Amygdala (tissue), 56 donors: ENCODE measurements at places on chromosomes 4 and X.

DNA sequence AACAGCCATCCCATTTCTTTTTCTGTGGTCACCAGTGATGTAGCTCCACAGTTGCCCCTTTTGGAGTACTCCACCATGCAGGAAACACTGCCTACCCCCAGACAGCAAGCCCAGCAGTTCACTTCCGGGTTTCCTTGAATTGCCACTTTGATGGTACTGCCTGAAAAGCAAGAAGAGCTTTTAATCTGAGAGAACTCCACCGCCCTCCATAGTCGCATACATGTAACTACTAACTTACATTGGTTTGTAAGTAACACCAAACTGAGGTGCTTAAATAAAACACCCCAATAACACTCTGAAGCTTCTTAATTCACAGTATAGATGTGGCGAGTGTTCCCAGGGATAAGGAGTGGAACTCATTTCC, 53.6 kb upstream of the HPSE start:
- no peak for DNase-seq

GRCh38 chr4:78297116-78297800, 240.1 kb downstream of the FRAS1 start:
- DNase-seq, result no peak

DNA sequence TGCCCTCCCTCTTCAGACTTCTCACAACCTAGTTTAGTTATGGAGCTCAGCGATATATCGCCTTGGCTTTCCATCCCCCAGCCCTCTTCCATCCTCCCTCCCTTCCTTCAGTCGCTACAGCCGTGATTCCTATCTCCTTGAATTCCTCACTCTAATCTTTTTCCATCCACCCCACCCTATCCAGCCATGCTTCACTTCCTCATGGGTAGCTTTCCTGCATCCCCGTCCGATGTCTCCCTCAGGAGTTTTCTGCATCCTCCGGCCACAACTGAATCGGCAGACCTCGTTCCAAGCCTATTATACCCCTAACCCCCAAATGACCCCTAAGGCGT, 456 bp downstream of the SNX12 start:
- DNase-seq, result no peak

- DNase-seq, result no peak
Measured at GRCh38 chrX:11111947-11112346, 815 bp downstream of the HCCS start.

DNA sequence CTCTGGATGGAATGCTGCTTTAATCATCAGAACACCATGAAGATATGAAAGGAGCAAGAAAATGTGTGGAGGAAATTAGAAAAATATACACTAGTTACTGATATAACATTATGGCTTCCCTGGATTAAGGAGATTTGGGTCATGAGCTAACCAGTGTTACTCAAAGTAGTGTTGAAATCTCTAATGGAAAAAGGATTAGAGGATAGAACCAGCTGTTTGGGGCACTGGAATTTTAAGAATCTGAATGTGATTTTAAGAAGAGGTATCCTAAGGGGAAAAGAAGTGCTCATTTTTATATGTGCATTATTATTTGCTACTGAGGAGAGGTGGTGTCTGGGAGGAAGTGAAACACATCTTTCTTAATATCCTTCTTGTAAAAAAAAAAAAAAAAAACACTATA, 164.1 kb upstream of the PPARGC1A start:
- no peak for DNase-seq

GRCh38 chrX:153779891-153780677, 757 bp upstream of the SRPK3 start:
- no peak for DNase-seq

- no peak for DNase-seq
Measured at GRCh38 chr4:84952004-84952403, 14.5 kb downstream of the WDFY3 start.

DNA sequence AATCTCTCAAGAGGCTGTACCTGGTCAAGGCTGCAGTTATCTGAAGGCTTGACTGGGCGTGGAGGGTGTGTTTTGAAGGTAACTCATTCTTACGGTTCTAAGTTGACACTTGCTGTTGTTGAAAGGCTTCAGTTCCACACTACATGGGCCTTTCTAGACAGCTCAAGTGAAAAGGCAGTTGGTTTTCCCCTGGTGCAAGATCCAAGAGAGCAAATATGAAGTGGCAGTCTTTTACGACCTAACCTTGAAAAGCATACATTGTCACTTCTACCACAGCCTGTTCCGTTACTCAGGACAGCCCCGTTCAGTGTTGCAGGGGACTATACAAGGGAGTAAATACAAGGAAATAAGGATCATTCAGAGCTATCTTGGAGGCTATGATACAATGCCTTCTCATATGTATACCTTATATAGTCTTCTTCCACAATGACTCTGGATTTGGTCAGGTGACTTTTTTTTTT, 46.2 kb downstream of the PDS5A start:
- no peak for DNase-seq

GRCh38 chr4:40600850-40601249, 28.8 kb downstream of the RBM47 start:
- no peak for DNase-seq

- DNase-seq, result no peak
Measured at GRCh38 chr4:84792366-84793301, 173.9 kb downstream of the WDFY3 start.

DNA sequence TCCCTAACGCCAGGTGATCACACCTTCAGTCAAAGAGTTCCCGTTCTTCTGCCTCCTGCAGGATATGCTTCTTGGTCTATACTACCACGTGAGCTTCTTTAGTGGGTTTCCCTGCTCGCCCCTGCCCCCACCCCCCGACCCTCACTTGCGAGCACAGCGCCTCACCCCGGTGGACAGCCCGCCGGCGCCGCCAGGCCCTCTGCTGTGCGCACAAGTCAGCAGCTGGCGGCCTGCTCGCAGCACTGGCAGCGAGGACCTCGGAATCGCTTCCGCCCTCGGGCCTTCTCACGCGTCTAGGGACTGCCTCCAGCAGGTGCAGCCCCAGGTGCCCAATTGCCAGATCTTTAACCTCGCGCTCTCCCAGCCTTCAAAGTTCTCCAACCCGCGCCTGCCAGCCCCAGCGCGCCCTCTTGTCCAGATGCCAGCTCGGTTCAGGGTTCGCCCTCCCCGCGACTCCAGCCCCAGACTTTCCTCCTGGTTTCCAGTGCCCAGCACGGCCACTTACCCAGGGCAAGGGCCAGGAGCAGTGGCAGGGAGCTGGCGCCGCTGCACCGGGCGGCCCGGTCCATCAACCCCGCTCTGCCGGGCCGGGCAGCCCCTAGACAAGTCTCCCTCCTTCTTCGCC, 454 bp downstream of the BTC start:
- DNase-seq, result no peak

- no peak for DNase-seq
Measured at GRCh38 chr4:79014230-79014629, 75.0 kb upstream of the PAQR3 start.

- DNase-seq, result no peak
Measured at GRCh38 chrX:152635941-152636340, 1.8 kb upstream of the GABRQ start.

DNA sequence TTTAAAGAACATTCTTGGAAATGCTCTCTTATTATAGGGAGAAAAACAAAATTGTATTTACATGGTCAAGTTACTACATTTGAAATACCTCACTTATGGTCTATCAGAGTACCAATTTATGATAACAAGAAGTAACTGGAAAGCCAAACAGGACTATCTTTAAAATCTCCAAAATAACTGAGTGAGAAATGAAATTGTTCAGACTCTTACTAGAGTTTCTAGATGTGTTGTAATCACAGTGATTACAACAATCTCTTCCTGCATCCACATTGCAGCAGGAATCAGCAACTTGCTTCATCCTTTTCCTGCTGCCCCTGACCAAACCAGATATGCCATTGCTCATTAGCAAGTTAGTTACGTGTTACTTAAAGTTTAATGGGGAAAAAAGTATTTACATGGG, 245.2 kb upstream of the SMIM31 start:
- DNase-seq, result no peak

GRCh38 chrX:140949233-140949632, 53.2 kb upstream of the SPANXB1 start:
- DNase-seq, result no peak

GRCh38 chr4:40160258-40160657, 36.6 kb upstream of the RHOH start:
- DNase-seq, result no peak

GRCh38 chr4:169975838-169976796, 50.1 kb downstream of the MFAP3L start:
- DNase-seq, result no peak

DNA sequence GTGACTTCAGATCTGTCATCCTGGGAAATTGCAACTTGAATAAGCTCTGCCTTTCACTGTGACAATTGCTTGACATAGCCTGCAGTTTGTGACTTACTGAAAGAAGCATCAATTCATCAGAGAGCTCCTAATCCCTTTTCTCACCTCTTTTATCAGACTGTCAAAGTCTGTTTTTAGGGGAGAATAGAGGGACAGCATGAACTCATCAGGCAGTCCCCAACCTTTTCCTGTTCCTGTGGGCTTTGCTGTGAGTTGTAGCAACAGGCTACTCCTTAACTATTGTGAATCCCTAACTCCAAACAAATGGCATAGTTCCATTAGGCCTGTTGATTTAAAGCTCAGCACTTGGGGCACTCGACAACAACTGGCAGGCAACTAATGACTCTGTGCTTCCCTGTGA, 64.9 kb downstream of the DOCK11 start:
- DNase-seq, result no peak

GRCh38 chrX:13463608-13464007, 105.8 kb upstream of the EGFL6 start:
- DNase-seq, result no peak

- no peak for DNase-seq
Measured at GRCh38 chr4:168854350-168854921, 155.6 kb downstream of the CBR4 start.

DNA sequence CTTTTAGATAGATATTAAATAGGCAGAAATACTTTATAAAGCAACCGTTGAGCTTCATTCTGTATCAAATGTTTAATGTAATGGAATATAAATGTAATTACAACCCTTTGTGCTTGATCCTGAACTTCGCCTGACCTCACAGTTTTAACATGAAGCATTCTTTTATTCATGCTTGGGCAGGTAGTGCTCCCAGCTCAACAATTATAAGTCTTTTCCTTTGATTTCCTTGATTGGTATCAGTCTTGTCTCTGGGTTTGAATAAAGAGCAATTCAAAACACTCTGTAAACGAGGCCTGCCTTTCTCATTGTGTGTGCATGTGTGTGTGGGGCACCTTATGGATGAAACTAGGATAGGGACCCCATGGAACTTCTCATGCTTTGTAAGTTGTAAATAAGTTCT, 6.8 kb downstream of the METAP1 start:
- no peak for DNase-seq

DNA sequence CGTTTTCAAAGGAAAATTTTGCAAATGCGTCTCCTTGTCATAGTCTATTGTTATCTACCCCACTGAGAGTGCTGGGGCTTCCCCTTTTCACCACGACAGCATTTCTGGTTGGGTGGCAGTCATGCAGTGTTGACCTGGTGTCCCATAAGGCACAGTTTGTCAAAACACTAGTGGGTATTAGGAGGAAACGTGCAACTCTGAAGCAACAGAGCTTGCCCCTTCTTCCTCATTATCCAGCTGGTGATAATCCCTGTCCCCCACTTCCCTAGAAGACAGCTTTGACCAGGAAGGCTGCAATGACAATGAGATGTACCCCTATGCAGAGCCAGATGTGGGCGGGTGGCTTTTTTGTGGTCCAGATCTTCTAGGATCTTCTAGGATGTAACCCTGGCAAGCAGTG, 1.8 kb downstream of the TBC1D1 start:
- DNase-seq, result no peak

DNA sequence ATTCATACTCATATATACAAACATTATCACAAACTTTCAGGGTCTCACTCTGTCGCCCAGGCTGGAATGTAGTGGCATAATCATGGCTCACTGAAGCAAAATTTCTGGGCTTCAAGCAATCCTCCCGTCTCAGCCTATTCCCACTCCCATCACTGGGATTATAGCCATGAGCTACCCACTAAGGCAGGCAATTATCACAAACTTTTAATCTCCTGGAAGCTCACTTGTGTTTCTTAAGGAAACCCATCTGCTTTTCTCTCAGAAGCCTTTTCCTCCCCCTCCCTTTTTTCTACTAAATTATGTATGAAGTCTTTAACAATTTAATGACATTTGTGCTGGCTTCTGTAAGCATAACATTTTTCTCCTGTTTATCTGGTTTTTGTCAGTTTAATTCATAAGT, 170.5 kb downstream of the AREG start:
- DNase-seq, result no peak

- no peak for DNase-seq
Measured at GRCh38 chr4:119493419-119493818, 135.2 kb downstream of the PDE5A start.

- DNase-seq, result no peak
Measured at GRCh38 chr4:176383273-176384077, 63.7 kb downstream of the SPCS3 start.

GRCh38 chr4:93515208-93515607, 313.3 kb upstream of the ATOH1 start:
- DNase-seq, result no peak

- no peak for DNase-seq
Measured at GRCh38 chr4:137762591-137762990, 230.3 kb upstream of the PCDH18 start.

DNA sequence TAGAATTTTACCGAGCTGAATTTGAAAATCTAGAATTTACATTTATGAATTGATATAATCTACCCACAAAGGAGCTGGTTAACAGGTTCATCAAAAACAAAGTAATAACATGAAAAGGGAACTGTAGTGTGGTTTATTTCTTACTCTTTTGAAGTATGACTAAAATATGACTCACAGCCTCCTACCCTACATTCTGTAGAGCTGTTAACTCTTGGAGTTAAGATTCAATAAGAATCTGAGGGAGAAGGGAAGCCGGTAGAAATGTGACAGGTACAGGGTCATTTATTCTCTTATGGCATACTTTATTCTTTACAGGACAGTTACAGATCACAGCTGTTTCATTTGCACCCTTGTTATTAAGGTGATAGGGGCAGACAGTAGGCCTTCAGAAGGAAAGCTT, 132.2 kb upstream of the FAM47B start:
- no peak for DNase-seq

DNA sequence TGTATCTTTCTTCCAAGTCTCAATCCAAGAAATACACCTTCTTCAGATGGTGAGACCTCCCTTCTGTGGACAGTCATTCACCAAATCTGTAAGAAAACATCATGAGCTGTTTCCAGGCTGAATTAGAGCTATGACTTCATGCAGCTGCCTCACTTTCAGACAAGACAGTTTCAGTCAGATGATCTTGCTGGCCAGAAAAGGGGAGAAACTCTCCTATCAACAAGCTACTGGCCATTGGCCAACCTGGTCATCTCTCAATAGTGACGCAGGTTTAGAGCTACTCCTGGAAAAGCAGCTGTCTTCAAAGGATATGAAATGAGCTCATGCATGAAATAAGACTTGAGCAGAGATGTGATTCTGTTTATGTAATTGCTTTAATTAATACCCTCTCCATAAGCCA, 69.6 kb upstream of the NDP start:
- DNase-seq, result no peak

GRCh38 chr4:25723409-25723808, 67.8 kb downstream of the SLC34A2 start:
- DNase-seq, result no peak
